ENCODE measurements at places on chromosomes 1 and 21.

GRCh38 chr1:44970317-44970716, 16.1 kb downstream of the EIF2B3 start:
- no peak for DNase-seq

DNA sequence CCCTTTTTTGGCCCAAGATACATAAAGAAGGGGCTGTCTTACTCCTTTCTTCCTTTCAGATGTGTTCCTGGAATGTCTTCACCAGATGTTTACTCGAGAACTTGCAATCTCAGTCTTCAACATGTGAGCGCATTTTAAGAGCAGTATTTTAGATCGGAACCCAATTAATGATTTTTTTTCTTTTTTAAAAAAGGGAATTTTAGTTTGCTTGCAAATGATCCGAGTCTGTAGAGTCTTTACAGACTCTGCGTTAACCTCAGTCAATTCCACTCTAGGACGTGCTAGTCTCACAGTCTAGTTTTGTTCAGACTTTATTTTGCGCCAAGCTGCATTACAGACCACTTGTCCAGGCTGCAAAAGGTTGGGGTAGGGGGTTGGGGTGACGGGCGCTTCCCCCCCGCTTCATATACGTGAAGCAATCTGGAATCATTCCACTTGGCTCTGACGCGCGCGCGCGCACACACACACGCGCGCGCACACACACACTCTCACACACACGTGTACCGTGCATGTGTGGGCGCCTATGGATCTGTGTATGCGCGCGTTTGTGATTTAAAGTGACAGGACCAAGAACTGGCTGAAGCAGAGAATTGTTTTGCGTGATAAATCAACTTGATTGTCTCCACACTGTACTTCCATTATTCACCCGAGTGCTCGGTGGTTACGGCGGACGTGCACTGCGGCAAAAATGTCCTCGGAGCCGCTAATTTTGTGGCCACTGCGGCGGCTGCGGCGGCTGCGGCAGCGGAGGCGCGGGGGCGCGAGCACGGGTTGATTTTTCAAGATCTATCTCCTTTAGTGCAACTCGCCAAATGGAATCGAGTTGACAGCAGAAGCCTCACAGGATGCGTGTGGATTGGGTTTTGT, 25.6 kb upstream of the NFIA start:
- no peak for DNase-seq

GRCh38 chr1:12229835-12230548, at the start of gene VPS13D:
TSS of gene VPS13D (plus strand) at chr1:12230030. CDS start at chr1:12234267, 4,237 bp downstream.
- DNase-seq = peak; percentile 76

- no peak for DNase-seq
Observed at GRCh38 chr1:117618450-117619122, 12.7 kb downstream of the TENT5C start.

DNA sequence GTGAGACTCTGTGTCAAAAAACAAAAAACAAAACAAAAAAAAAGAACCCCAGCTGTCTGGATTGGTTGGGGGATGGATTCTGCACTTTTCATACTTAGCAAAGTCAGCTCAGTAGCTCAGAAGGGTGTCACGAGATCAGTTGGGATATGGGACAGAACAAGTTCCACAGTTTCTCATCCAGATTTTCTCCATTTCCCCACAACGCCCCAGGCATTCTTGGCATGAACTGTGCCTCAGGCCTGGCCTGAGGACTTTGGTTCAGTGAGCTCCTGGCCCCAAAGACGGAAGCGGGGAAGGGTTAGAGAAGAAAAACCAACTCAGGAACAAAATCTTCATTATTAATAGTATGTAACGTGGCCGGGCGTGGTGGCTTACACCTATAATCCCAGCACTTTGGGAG, 1.9 kb downstream of the AKR7A2 start:
- no peak for DNase-seq

DNA sequence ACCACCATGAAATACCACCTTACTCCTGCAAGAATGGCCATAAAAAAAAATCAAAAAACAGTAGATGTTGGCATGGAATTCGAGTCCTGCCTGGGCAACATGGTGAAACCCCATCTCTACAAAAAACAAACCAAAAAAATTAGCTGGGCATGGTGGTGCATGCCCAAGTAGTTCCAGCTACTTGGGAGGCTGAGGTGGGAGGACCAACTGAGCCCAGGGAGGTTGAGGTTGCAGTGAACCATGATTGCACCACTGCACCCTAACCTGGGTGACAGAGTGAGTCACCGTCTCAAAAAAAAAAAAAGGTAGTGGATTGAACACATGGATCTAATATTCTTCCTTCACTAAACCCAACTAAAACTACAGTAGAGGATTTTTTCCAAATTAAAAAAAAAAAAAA, 125.9 kb downstream of the CCDC185 start:
- no peak for DNase-seq

DNA sequence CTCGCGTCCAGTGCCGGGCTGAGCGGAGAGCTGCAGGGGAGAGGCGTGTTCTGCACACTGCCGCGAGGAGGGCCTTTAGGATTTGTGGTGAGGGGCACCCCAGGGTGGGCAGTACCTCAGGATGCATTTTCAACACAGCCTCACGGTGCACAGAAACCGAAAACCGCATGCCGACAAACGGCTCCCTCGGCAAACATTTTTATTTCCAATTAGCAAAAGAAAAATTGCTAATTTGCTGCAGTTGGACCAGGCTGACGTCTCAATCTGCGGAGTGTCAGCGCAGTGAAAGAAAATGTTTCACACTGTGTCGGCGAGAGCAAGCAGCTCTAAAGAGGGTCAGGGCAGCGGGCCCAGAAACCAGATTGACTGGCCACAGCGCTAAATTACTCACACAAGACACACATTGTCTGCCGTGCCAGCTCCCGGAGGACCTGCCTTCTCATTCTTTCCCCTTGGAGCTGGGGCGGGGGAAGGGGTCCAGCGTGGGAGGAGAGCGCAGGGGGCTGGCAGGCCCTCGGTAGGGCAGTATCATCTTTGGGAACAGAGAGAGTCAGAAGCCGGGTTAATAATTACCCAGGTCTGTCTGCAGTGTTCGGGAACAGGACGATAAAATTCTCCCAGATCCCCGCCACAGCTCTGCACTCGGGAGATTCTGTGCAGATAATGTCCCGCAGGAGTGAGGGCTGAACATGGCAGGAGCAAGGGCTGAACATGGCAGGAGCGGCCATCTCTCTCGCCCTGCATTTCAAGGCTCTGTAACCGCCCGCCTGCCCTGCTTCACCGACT, 150.2 kb downstream of the PRDM16 start:
- DNase-seq = no peak

GRCh38 chr21:29875036-29875716, 64.6 kb downstream of the GRIK1 start:
- DNase-seq = no peak

DNA sequence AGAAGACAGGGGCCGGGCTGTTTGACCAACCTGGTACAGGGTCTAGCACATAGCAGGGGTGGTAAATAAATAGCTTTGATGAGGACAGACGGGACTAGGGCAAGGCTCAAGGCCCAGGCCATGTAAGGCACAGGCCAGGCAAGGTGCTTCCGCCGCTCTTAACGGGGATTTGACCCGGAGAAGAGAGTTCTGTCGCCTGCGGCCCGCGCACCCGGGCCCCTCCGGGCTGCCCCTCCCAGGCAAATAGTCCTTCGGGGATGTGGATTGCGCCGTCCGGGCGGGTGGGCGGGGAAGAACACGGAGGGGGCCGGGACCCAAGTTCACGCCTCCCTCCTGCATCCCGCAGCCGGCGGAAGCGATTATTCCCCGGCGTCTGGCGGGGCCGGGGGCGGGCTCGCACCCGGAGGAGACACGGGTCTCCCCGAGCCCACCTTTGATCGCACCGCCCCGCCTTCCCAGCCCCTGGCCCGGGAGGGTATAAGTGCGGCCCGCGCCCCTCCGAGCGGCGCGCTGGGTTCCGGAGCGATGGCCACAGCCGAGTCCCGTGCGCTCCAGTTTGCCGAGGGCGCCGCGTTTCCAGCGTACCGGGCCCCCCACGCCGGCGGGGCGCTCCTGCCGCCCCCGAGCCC, at the start of gene MIXL1:
Gene MIXL1 (plus strand): TSS at position 508 of the 629 bp plus-strand sequence. CDS start 18 bp downstream, at position 526.
- no peak for DNase-seq

- no peak for DNase-seq
Observed at GRCh38 chr1:243323491-243323890, 67.7 kb downstream of the SDCCAG8 start.

DNA sequence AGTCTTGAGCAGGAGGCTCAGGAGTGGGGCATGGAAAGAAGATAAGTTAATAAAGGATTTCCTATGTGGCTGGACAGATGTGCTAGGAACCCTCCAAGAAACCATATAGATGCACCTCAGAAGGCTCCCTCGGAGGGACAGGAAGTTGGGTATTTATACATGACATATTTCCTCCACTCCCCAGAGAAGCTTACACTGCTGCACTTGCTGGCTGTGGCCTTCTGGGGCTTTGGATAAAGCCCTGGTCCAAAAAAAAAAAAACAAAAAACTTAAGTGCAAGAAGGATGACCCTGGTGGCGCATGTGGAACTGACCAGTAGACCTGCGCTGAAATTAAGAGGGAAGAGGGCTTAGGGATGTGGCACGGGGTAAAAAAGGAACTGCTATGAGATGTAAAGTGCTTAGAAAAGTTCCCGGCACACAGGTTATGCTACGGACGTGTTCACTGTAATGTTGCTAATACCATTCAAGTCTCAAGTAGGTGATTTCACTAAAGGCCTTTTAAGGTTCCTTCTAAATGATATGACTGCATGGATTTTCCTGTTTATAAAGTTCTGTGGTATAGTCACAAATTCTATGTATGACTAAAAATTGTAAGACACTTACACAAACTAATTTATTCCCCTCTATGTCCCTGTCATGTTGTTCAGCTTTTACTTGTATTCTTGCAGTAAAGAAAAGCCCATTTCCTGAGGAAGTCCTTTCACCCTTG, 253.6 kb downstream of the HMCN1 start:
- DNase-seq = no peak

GRCh38 chr21:21018821-21019220, 20.6 kb downstream of the NCAM2 start:
- no peak for DNase-seq

GRCh38 chr21:45576838-45577737, 34.8 kb upstream of the SLC19A1 start:
- no peak for DNase-seq

DNA sequence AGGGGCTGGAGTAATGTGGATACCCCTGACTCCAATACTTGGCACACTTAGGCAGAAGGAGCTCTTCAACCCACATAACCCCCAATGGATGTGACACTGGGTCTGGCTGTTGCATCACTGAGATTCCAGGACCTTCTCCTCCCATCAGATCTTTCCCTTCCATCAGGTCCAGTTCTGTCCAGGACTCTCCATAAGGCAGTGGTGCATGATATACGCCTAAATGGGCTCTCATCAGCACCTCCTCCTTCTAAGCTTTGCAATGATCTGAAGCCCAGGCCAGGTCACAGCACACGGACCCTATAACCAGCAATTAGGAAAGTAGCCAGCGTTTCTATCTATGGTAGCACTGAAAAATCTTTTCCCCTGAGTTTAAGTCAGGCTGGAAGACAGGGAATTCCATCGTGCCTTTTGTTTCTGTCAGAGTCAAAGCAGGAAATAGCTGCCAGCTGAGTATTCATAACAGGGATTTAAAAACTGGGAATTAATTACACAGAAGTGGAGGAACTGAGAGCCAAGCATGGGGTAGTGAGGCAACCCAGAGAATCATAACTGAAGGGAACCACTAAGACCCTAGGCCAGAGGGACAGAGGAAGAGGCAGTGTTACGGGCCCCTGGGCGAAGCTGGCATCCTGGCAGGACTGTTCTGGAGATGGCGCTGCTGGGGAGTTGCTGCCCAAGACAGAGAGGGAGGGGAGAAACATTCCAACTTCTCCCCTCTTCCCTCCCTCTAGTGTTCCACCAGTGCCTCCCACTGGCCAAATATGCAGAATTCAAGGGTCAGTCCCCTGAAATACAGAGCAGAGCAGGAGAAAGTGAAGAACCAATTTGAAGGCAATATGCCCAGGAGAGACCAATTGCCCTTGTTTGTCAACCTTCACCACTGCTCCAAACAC, 37.5 kb upstream of the HOOK1 start:
- DNase-seq = no peak

DNA sequence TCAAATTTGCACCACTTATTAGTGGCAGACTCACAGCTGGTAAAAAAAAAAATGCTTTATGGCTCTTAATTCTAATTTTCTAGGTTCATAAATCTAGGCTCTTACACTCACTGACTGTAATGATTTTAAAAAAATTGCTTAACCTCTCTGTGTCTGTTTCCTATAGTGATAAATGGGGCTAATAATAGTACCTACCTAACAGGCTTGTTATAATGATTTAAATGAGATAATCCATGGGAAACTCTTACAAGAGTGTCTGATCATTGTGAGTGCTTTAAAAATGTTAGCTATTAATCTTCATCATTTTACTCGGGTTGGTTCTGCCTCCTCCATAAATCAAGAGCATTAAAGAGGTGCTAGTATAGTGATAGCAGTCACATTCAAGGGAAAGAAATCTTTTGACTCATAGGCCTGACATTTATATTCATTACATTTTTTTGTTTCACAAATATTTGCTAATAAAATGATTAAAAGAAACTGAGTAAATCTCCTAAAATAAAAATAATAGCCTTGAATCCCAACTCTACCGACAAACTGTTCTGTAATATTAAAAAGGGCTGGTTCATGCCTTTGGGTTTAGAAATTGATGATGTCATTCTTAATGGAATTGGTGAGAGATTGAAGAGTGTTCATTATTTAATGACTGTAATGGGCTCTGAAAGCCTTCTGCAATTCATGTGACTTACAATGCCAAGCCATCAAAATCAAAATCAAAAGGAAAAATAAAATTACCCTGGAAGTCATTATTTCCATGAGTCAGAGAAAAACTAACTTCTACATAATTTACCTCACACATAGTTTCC, 93.9 kb upstream of the PALMD start:
- DNase-seq = no peak

GRCh38 chr1:39681999-39682398, 9.2 kb downstream of the HPCAL4 start:
- DNase-seq = no peak

DNA sequence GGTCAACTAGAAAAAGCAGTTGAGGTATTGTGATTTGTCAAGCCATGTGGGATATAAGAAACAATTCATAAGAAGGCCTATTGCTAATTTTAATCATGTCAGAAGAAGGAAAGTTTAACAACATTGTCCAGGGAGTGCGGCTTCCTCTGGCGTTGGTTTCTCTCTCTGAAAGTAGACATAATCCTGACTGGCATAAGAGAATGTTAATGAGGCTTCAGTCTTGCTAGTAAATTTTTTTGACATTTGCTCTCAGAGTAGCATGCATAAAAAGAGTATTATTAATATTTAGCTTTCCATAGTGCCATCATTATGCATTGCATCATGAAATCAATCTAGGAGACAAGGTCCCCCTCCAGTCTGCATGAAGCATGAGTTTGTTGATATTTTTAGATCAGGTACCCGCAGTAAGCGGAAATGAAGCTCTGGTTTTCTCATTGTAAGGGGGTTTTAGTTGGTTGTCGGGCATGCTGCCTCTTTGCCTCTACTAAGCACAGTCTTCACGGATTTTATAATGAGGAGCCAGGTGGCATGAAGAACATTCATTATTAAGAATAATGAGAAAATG, 12.8 kb upstream of the PRDM2 start:
- no peak for DNase-seq

- no peak for DNase-seq
Observed at GRCh38 chr1:33176362-33176850, 5.4 kb downstream of the TRIM62 start.

All from stimulated activated CD4-positive, alpha-beta T cell treated with anti-CD3 and anti-CD28 coated beads, Interleukin-2, amount 100 ng/mL, for 4 hours (primary cell).